ENCODE measurements at places on chromosomes 5 and 9.

DNA sequence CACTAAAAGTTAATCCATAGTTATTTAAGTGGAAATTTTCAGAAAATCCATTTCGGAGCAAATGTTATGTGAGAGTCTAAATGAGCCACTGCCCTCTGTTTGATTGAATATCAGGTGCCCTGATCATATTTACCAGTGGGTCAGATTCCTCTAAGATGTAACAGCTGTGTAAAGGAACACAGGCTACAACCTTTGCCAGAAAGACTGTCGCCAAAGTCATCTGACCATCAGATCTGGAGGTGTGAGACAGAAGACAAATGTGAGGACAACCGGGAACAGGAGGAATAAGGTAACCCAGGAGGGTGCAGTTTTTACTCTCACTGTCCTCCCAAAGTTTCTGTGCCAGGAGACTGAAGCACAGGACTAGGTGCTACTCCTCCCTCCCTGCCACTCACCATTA is 90.8 kb downstream of the CAAP1 start:
- DNase-seq, result no peak

- DNase-seq, result no peak
Measured at GRCh38 chr9:37271679-37272078, 150.8 kb upstream of the GRHPR start.

DNA sequence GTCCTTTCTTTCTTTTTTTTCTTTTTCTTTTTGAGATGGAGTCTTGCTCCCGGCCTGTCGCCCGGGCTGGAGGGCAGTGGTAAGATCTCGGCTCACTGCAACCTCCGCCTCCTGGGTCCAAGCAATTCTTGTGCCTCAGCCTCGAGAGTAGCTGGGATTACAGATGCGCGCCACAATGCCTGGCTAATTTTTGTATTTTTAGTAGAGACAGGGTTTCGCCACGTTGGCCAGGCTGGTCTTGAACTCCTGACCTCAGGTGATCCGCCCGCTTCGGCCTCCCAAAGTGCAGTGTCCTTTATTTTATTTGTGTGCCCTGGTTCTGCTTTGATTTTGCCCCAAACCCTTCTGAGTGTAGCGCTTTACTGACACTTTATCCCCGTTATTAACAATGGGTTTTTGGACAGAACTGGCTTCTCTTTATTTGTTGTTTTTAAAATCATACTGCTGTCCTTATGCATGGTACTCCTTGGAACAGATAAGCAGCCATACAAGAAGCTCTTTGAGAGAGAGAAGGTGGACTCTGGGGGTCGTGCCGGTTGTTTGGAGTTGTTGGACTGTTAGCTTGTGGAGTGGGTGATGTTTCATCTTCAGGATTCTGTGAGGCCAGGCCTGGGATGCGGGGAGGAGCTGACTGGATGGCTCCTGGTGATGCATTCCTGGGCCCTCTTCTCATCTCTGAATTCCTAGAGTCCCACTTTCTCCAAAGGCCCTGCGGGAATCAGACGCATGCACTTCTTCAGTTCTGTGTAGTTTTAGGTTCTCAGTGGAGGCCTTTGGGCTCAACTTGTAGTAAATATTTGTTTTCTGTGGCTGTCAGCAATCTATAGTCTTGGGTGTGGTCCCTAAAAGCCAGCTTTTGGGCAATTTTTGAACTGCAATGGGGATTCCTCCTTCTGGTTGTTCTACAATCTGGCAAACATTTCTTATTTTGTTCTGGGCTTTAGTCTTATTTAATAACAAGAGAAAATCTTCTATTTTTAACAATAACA is 47.8 kb downstream of the PTTG1 start:
- DNase-seq, result no peak

GRCh38 chr5:9365512-9365911 is 180.4 kb downstream of the SEMA5A start:
- no peak for DNase-seq

DNA sequence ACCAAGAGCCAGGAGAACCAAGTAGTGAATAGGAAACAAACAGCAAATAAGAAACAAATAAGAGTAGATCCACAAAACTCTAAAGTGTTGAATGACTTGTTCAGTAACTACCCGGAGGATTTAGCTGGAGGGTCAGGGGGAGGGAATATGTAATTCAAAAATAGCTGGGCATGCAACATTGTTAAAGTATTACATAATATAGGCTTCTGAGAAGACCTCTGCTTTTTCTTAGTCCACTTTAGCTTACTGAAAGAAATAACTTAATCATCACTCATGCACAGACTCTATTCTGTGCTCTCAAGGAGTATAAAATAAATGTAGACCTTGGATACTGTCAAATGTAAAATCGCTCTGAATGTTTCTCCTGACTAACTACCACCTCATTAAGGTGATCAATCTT is 183.2 kb upstream of the POU5F2 start:
- no peak for DNase-seq

DNA sequence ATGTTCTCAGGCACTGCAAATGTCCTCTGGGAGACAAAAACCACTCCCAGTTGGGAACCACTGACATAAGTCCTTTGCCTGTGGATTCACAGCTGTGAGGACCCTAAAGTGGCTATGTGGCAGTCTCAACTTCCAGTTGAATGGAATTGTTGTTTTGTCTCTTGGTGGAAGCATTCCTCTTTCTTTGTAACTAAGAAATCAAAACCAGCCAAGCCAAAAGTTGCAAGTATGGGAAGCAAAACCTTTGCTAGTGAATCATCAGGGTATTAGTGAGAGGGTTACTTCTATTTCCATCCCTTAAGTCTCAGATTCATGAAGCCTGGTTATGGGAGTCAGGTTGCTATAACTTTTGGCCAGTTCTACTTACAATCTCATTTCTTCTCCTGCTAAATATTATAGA is 49.8 kb upstream of the RPS23 start:
- no peak for DNase-seq

GRCh38 chr9:106307670-106308069 is 555.3 kb upstream of the ZNF462 start:
- DNase-seq, result no peak

- DNase-seq, result no peak
Measured at GRCh38 chr5:80711938-80712337, 57.2 kb upstream of the DHFR start.

DNA sequence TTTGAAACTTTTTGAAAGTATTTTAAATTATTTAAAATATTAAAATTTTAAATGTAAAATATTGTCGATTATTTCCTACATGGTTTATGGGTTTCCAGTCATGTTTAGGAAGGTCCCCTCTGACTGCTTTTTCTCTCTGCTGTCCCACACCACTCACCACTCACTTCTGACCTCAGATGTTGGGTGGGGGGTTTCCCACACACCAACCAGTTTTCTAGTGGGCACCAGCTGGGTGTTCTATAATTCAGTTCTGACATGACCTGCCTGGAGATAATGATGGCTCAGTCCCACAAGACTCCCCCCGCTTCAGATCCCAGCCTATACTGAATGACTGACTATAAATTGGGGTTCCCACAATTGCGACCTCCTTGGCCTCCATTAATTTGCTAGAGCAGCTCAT is 310.4 kb downstream of the GADD45G start:
- no peak for DNase-seq

GRCh38 chr9:79353856-79354520 is 217.8 kb upstream of the TLE4 start:
- no peak for DNase-seq

DNA sequence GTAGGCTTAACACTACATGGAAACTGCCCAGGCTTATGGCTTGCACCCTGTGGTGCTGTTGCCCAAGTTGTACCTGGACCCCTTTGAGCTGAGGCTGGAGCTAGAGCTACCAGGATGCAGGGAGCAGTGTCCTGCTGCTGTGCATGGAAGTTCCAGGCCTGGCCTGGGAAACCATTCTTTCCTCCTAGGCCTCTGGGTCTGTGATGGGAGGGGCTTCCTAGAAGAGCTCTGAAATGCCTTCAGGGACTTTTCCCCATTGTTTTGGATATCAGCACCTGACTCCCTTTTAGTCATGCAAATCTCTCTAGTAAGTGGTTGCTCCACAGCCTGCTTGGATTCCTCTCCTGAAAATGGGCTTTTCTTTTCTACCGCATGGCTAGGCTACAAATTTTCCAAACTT is 7.9 kb upstream of the HRH2 start:
- no peak for DNase-seq

DNA sequence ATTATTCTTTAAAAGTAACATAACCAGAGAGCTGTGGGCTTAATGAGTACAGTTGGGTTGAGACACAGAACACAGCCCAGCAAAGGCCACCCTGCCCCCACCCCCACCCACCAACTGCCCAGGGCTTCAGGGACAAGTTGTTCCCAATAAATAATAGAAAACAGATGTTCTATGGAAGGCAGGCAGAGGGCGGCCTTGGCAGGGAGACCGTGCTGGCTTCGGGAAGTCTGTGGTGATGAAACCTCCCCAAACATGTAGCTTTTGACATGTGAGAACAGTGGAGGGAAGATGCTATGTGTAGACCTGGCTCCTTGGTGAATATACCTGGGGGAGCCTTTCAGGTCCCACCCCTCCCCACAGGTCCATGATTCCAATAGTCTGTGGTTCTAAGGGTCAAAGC is 10.0 kb downstream of the TRAF1 start:
- no peak for DNase-seq

DNA sequence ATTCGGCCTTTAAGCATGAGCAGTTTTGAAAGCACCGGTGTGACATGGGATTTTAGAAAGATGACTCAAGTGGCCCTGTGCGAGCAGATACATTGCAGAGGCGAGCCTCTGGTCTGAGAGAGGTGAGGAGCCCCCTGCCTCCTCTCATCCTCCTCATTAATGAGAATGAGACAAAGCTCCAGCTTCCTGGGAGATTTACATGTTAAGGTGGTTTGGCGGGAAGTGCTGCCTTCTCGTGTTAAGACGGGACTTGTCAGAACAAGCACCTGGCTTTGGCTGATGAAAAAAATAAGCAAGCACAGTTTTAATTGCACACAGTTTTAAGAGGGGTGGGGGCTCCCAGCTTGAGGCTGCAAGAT is 68.1 kb downstream of the ACTL7B start:
- DNase-seq, result no peak

GRCh38 chr9:128118472-128118857 is 9.1 kb downstream of the PTGES2 start:
- no peak for DNase-seq

GRCh38 chr9:76704593-76705204 is 59.5 kb upstream of the PCA3 start:
- no peak for DNase-seq

- no peak for DNase-seq
Measured at GRCh38 chr5:172044631-172045314, 38.3 kb upstream of the FBXW11 start.

GRCh38 chr5:142550471-142550870 is 135.4 kb downstream of the FGF1 start:
- DNase-seq, result no peak

GRCh38 chr9:127197186-127197860 is 67.3 kb upstream of the GARNL3 start:
- no peak for DNase-seq

GRCh38 chr5:133362438-133362837 is 249.9 kb downstream of the FSTL4 start:
- DNase-seq, result no peak

DNA sequence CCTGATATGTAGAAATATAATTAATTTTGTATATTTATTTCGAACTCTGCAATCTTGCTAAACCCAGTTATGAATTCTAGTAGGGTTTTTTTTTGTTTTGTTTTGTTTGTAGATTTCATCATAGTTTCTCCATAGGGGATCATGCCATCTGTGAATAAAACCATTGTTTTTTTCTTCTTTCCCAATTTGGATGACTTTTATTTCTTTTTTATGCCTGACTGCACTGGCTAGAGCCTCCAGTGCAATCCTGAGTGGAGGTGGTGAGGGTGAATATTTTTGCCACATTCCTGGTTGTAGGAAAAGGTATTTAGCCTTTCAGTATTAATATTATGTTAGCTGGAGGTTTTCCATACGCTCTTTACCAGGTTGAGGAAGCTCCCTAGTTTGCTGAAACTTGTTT is 70.0 kb upstream of the GFPT2 start:
- no peak for DNase-seq

GRCh38 chr9:120913647-120914264 is 12.8 kb downstream of the TRAF1 start:
- no peak for DNase-seq

- DNase-seq, result no peak
Measured at GRCh38 chr5:174723315-174723978, 935 bp upstream of the MSX2 start.

- no peak for DNase-seq
Measured at GRCh38 chr9:108185613-108186012, 670.2 kb downstream of the ACTL7B start.

GRCh38 chr5:136020383-136021015 is 8.3 kb upstream of the TGFBI start:
- no peak for DNase-seq

- no peak for DNase-seq
Measured at GRCh38 chr5:167533814-167534795, 757.3 kb upstream of the WWC1 start.

DNA sequence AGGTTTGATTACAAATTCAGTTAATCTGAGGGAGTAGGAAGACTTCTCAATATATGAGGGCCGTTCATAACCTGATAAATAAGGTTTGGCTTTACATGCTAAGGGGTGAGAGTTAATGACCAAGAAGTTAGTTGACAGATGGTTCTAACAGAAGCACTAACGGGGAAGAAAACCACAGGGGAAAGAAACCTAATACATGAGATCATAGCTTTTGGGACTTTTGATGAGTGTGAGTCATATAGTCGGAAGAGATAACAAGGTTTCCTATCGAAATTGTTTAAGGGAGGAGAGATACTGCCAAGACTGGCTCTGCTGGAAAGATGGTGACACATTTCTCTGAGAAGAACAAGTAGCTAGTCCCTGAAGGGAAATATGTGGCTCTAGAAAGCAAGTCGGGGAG is 140.1 kb downstream of the COX7C start:
- DNase-seq, result no peak

- DNase-seq, result no peak
Measured at GRCh38 chr9:132074736-132075135, 4.9 kb downstream of the MED27 start.

DNA sequence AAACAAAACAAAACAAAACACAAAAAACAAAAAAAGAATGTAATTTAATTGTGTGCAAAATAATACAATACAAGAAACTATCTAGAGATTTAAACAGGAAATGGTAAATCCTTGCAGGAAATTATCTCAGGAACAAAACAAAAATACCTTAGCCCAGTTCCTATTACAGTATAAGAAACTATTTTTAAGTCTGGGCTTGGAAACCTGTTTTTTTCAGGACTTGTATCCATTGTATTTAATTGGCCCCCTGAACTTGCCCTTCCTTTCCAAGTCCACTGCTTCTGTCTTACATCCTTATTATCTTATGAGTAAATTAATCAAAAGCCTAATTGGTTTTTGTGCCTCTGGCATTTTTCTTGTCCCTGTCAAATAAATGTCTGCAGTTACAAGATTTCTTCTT is 48.5 kb downstream of the ST8SIA4 start:
- DNase-seq, result no peak

DNA sequence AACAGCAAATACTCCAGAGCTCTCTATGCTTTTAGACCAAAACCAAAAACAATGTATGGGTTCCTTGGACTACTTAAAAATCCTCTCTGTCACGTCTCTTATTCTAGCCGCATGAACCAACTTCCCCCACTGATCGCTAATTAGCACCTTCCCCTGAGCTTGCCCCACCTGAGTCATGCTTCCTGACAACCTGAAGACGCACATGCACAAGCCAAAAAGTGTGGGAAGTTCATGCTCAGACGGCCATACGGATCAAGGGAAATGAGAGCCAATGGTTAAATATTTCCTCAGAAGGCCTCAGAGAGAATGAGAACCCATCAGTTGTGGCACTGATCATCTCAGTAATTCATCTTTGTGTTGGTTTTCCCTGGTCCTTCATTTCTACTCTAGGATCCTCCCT is 199.7 kb downstream of the BNC2 start:
- no peak for DNase-seq

All from stimulated activated CD8-positive, alpha-beta memory T cell treated with anti-CD3 and anti-CD28 coated beads, Interleukin-7, amount 100 ng/mL, for 1 hour (primary cell).